ENCODE measurements at places on chromosomes 16 and 17.
A peak's percentile ranks its signal among the peaks of the same experiment; 100 is the strongest.

- no peak for DNase-seq
These were observed 13.4 kb downstream of the PGS1 start for GRCh38 chr17:78391843-78392242.

DNA sequence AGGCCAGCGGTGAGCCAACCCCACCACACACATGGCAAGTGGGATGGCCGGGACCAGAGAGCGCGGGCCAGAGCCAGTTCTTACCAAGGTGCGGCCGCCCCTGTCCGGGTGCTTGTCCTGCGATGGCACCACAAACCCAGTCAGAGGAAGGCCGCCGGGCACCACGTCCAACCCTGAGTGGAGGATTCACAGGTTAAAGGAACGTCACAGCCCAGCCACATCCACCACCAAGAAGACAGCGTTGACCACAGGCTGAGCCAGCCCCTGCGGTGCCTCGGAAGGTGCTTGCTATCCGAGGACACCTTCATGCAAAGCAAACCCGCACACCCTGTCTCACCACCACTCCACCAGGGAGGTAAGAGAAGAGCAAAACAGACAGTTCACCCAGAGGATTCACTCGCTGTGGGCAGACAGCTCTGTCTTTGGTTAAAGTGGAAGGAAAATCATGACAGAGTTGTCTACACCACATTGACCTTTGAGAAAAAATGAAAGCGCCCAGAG is 15.8 kb downstream of the SLX4 start:
- DNase-seq: no peak

DNA sequence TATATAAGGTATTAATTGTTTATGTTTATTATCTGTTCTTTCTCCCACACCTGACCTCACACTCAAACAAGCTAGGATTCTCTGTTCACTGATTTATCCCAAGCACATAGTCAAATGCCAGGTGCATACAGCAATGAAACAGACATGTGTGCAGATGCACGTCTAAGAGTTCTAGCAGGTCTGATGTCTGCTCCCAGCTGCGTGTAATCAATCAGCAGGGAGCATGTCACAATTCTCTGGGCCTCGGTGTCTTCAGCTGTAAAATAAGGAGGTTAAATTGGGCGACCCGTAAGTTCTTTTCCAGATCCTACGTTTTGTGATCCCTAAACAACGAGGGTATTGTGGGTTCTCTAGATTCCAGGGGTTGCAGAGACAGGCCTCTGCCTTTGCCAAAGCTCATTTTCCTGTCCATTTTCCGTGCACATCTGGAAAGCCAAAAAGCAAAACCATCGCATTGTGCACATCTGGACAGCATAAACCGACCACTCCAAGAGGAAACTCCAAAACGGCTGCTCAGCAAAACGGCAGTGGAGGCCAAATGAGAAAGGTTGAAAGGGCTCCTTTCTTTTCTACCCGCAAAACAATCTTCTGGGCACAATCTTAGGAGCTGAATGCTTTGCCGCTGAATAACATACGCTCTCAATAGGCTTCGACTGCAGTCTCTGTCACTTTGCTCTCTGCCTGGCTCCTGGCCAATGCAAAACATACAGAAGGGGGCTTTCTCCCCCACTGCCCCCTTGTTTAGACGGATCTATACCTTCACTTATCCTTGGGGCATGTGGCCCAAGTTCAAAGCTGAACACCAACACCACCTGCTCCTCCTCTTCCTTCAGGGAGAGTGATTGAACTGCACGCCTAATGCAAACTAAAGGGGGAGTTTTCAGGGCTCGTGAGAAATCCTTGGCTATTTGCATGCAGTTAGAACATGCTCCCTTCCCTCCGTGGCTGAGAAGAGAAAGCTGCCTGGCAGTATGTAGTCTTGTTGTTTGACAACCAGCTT is 426.3 kb downstream of the SLC39A11 start:
- no peak for DNase-seq

DNA sequence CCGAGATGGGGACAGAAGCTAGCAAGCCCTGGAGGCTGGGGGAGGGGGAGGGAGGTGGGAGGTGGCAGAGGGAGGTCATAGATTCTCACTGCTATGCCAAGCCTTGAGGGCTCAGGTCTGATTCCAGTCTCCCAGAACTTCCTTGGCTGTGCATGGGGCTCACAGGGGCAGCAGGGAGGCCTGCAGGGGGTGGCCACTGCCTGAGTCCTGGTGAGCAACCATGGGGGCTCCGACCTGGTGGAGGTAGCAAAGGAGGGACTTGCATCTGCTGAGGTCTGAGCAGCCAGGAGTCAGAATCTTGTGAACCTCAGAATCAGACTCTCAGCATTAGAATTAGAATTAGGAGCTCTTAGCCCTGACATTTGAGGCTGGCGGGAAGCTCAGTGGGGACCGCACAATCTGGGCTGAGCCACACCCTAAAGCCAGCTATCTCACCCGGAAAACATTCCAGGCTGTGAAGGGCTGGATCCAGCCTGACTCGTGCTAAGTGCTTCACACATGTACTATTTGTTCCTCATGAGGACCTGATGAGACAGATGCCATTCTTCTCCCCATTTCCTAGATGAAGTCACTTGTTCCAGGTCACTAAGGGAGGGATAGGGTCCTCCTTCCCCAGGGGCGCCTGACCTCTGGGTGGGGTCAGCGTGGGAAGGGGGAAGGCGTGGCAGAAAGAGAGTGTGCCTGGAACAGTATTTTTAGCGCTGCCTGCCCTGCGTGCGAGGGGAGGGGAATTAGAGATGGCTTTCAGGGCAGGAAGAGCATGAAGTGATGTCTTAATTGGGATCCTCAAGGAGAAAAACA is 17.3 kb upstream of the KCNJ12 start:
- DNase-seq: no peak

GRCh38 chr16:26598061-26598460 is 468.7 kb upstream of the C16orf82 start:
- no peak for DNase-seq

GRCh38 chr16:87961623-87962022 is 10.4 kb downstream of the BANP start:
- DNase-seq: no peak

GRCh38 chr17:4980644-4981216 is 6.7 kb downstream of the CAMTA2 start:
- DNase-seq: no peak

DNA sequence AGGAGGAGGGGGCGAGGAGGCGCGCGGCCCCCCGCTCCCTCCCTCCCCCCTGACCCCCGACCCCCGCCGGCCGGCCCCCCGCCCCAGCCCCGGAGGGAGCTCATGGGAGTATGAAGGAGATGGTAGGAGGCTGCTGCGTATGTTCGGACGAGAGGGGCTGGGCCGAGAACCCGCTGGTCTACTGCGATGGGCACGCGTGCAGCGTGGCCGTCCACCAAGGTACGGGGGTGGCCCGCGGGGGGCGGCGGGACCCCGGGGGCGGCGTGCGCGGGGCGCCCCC is 390 bp downstream of the MLLT6 start:
- DNase-seq: no peak

- no peak for DNase-seq
These were observed 7.6 kb downstream of the CCR7 start for GRCh38 chr17:40557531-40558299.

DNA sequence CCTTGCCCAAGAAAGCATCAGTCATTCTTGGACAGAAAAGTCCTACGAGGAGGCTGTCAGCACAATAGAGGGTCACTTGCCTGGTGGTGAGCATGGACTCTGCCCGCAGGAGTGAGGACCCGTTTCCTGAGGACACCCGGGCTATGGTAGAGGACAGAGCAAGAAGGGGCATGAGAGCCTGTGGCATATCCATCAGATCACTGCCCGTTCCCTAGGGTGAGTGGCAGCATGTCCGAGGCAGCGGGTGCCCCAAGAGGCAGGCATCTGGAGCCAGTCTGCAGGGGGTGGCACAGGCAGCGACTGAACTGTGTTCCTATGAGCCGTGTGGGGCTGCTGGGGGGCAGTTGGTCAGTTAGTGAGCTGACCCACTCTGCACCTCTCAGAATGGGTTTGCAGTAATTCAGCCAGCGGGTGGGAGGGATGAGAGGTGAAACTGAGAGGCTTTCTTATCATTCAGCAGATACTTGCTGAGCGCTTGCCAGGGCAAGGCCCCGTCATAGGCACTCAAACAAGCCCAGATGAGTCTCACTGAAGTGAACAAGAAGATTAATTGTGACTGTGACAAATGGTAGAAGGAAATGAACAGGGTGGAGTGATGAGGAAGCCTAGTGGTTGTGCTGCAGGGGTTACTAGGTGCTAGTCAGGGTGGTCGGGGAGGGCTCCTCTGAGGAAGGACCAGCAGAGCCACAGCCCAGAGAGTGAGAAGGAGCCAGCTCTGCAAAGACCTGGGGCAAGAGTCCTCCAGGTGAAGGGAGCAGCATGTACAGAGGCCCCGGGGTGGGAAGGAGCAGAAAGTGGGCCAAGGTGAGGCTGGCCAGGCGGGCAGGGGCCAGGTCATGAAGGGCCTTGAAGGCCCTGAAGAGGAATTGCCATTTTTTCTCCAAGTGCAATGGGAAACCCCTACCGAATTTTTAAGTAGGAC is 87.9 kb downstream of the CLEC16A start:
- no peak for DNase-seq

GRCh38 chr16:11151156-11151884 is 104.7 kb downstream of the SOCS1 start:
- DNase-seq: no peak

DNA sequence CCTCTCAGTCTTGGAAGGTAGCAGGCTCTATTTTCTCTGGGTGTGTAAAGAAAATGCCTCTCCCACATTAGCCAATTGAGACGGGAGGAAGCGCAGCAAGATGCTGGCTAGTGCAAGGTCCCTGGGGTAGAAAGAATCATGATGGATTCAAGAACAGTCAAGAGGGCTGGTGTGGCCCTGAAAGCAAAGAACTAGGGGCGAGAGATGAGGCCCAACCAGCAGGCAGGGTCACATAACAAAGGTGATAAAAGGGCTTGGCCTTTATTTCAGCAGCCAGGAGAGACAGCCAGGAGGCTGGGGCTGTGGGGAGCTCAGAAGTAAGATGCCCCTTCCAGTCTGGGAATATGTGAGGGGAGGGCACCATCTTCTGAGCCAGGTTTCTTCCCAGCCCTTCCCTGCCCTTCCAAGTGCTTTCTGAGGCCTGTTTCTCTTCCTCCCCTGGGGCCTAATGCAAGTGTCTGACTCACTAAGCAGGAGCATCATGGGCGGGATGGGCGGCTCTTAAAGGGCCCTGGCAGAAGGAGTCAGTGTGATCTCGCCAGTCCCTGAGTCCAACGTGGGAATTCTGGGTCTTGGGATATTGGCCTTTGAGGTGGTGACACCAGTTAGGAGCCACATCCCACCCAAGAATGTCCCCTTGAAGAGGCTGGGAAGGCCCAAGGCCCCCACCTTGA is 3.9 kb upstream of the NLRC5 start:
- DNase-seq: peak; percentile 59
